GM18507 (cell line): ENCODE measurements at places on chromosomes 16 and 17.

DNA sequence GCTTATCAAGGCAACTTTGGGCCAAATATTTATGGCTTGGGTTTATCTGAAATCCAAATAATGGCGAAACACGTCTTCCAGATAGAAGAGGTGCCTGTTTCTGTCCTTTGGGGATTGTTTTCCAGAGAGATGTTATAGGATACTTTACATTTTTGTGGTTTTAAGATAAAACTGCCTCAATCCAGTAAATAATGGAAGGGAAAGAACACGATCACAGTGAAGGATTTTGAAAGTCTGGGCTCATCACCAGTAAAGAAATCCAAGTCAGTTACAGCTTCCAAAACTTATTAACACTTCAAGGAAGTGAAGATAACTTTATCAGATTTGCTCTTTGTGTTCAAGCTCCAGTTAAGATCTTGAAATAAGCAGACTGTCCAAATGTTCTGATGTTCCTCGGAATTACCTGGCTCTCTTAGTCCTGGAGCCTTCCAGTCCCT is 30.1 kb downstream of the DNAH2 start:
- no peak for DNase-seq

- DNase-seq, result no peak
Observed at GRCh38 chr16:83810901-83811300, 3.1 kb downstream of the HSBP1 start.

DNA sequence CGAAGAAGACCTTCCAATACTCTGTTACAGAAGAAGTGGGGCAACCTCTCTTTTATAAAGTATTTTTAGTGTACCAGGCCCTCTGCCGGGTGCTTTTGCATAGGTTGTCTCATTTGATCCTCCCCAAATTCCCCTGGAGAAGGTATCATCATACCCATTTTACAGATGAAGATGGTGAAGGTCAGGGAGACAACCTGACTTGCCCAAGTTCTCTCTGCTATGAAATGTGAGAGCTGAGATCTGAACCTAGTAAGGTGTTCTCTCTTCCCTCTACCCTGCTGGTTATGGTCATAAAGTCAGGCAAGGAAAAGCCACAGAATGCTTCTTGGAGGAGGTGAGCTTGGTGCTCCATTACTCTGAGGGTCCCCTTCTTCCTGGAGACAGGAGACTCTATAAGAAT is 28.1 kb upstream of the HERPUD1 start:
- no peak for DNase-seq

DNA sequence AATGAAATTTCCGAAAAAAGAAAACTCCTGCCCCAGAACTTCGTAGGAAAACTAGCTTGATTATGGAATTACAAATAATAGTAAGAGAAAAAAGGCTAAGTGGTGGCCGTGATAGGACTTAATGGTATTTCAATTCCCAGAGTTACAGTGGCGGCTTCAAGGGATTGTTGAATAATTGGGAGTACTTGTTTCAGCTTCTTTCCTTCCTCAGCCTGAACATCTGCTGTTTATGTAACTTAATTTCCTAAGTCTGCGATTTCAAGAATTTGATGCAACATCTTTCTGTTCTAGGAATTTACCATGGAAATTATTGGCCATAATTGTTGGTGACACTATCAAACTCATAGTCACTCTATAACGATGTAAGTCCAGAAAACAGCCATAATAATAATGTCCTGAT is 684 bp upstream of the APPBP2 start:
- DNase-seq, result no peak

GRCh38 chr16:68074850-68075555 is 10.2 kb upstream of the NFATC3 start:
- peak; percentile 72 for DNase-seq

- no peak for DNase-seq
Observed at GRCh38 chr17:65727246-65727645, 165.8 kb upstream of the AXIN2 start.

- no peak for DNase-seq
Observed at GRCh38 chr17:4968486-4969046, 949 bp upstream of the SPAG7 start.

GRCh38 chr16:27284865-27285675 is 16.5 kb upstream of the NSMCE1 start:
- no peak for DNase-seq

GRCh38 chr17:66629762-66630161 is 205.2 kb upstream of the CACNG5 start:
- DNase-seq, result no peak

- DNase-seq, result no peak
Observed at GRCh38 chr17:36714789-36715188, 113.4 kb downstream of the MRM1 start.
